ENCODE measurements at places on chromosomes 2 and 18.

GRCh38 chr2:150292807-150293206, 194.7 kb downstream of the RND3 start:
- DNase-seq, result no peak

GRCh38 chr18:59267503-59268126, 5.6 kb downstream of the RAX start:
- peak; percentile 35 for DNase-seq

DNA sequence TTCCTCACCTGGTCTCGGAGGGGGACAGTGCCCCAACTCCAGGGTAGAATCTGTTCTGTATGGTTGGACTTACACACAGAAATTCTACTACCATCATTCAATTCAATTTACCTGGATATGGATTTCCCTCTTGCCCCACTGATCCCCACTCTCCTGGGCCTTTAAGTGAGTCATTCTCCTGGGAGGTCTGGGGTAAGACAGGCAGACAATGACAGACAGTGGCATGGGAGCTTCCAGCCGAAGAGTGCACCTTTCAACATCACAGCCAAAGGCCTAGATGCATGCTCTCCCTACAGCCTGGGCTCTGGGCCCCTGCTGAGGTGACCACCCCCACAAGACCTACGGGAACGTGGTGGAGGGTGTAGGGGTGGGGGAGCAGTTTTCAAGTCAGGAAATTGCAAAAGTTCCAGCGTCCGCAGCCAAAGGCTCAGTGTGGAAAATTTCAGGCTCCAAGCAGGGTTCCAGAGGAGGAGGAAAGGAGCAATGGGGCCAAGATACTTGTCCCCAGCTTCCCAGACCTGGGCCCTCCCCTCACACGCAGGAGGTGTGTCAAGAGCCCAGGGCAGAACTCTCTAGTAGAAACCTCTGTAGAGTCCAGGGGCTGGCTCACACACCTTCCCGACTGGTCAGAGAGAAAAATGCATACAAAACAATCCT, 296.4 kb downstream of the CYP26B1 start:
- no peak for DNase-seq

DNA sequence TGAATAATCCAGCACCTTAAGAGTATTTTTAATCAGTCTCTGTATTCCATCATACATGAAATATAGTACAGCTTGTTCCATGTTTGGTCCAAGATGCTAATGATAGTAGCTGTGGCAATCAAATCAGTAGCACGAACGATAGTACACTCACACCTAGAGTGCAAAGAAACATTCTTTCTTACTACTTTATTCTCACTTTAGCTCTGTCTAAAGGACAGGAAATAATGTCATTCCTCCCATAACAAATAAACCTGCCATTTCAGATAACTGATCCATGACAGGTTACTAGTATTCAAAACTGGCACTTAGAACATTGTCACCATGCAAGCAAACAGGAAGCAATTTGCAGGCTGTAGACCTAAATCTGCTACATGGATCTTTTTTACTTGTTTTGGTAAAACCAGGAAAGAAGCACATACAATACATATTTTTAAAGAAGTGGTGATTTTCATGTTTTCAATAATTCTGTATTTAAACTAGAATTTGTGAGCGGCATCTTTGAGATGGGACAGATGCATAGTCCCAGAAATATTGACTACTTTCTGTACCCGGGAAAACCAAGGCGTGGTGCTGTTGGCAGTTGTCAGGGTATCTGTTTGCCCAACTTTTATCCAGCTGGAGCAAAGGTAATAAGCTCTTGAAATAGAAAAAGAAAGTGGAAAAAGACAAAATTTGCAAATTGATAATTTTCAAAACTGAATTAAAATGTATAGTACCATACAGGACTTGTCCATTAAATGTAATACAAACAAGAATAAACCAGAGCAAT, 49.5 kb downstream of the IKZF2 start:
- no peak for DNase-seq

- no peak for DNase-seq
Observed at GRCh38 chr2:136408795-136409194, 290.8 kb upstream of the CXCR4 start.

GRCh38 chr2:120418174-120418787, 72.3 kb downstream of the INHBB start:
- DNase-seq, result no peak

GRCh38 chr18:22191346-22191695, 21.9 kb downstream of the GATA6 start:
- no peak for DNase-seq

GRCh38 chr2:221924576-221924975, 352.5 kb upstream of the EPHA4 start:
- DNase-seq, result no peak

DNA sequence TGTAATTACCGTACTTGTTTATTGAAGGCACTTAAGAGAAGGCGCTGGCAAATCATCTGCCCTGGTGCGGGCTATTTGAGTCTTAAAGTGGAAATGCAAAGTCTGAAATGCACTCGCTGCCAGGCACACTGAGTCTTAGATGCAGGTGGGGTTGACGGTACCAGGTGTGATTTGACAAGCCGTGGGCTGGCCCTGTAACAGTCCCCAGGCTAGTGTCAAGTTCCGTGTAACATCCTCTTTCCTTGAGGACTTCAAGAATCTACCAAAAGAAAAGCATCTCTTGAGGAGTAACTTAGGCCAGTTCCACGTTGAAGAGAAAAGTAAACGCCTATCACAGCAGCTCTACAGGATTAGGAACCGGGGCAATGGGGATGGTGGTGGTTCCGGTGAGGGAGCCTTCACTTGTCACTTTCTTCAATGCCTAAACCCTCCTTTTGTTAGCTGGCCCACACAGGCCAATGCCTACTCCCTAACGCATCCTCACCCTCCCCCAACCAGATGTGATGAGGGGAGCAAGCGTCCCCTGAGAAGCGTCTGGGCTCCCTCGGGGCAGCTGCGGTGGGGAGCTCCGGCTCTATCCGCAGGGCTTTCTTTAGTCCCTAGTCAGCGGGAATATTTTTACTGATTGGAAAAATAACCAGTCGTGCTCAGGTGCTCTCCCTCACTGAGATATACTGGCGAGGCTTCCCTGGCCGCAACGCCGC, 1.5 kb upstream of the UGP2 start:
- DNase-seq, result peak; percentile 61
